Sigmoid colon (tissue), 7 donors: ENCODE measurements at places on chromosomes 11 and 22.

DNA sequence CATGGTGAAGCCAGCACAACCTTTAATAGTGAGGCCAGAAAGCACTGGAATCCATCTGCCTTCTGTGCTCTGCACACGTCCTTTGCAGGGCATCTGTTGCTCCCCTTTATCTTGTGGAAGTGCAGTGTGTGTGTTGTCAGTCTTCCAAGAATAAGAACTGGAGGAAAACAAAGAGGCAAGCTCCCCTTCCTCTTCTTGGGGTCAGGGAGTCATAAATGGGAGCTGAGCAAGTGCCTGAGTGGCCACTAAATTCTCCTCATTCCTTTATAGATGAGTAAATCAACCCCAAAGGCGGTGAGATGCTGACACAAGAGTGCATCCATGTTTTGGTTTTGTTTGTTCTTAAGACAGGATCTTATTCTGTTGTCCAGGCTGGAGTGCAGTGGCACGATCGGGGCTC is 38.3 kb downstream of the WT1 start:
- DNase-seq = no peak

DNA sequence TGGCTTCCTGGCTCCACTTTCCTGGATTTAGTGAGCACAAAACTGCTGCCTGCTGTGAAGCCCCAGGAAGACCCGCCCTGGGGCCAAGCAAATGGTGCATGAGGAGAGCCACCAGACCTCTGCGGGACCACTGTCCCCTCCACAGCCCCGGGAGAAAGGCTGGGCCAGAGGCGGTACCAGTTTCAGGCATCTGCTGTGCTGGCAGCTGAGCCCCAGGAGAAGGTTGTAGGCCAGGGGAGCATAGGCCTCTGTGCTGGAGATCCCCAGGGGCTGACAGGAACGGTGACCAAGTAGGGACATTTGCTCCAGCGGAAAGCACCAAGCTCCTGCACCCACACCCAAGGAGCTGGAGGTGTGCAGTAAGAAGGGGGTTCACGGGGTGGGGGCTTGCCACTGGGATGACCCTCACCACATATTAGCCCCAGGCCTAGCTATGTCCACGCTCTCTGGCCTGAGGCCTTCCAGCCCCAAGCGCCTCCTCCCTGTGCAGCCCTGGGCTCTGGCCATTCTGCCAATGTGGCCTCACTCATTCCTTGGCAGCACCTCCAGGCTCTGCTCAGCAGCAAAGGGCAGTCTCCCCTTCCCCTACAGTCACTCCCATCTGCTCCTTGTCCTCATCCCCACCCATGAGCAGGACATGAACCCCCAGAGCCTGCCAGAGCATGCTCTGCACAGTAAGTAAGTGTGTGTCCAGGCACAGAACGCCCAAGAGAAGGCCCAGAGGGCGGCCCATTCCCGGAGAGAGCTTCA is 24.0 kb upstream of the COMT start:
- no peak for DNase-seq

GRCh38 chr11:15258433-15259165 is 143.9 kb downstream of the INSC start:
- no peak for DNase-seq

DNA sequence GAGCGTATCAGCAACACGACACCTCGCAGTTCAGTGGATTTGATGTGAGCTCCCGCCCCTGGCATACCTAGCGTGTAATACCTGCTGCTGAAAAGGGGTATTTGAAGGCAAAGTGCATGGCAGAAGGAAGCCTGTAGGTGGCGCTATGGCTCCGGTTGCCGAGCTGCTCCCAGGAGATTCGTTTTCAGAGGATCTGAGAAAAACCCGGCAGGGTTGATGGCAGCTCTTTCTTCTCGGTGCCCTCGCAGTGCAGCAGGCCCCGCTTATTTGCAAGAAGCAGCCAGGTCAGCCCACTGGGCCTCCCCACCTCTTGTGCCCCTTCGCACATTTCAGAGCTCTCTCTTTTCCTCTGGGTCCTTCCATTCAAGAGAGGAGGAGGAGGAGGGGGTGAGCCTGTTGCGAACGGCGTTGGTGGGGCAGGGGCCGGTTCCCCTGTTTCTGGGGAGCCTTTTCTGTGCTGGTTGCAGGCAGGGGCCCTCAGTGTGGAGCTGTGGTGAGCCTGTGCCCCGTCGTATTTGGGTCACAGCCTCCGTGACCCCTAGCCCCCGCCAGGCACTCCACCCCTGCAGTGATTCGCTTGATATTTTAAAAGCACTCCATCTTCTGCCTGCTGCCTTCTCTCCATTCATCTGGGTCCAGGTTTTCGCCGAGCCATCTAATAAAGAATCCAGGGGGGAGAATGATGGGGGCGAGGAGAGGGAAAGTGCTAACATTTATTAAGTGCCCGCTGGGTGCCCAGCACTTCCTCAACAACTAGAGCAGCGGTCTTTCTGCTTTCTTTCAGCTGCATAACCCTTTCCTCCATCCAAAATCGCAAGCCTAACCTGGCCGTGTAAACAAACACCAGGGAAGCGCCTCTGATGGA is 85.3 kb upstream of the SYT13 start:
- no peak for DNase-seq

- DNase-seq = no peak
Measured at GRCh38 chr11:68714060-68714856, 29.9 kb downstream of the GAL start.

- peak; percentile 15 for DNase-seq
Measured at GRCh38 chr11:122721964-122722266, 66.4 kb downstream of the UBASH3B start.

DNA sequence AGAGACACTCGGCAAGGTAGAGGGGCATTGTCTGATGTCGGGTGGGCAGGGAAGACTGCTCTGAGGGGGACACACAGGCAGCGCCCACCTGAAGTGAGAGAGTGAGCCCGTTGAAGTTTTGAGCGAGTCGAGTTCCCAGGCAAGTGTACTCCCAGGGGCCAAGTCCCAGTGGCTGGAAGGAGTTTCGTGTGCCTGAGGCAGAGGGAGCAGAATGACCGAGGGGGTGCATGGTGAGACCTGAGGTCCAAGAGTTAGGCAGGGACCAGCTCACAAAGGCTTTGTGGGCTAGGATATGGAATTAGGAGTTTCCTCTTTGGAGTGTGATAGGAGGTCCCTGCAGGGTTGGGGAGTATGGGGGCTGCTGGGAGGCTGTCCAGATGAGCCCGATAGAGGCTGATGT is 6.2 kb downstream of the SCN2B start:
- DNase-seq = no peak

GRCh38 chr11:25449091-25449490 is 882.8 kb upstream of the ANO3 start:
- DNase-seq = no peak

- DNase-seq = no peak
Measured at GRCh38 chr11:112511911-112512310, 251.3 kb upstream of the PLET1 start.

- DNase-seq = peak; percentile 88
Measured at GRCh38 chr22:36757668-36758211, 18.2 kb downstream of the IFT27 start.
